Hematopoietic multipotent progenitor cell treated with erythropoietin and hydrocortisone succinate and interleukin-3 and kit ligand, for 15 days (in vitro differentiated cells): ENCODE measurements at places on chromosomes 2 and 18.

GRCh38 chr2:189372688-189373257 lies 68.5 kb upstream of the WDR75 start:
- DNase-seq: no peak

GRCh38 chr18:56458770-56459712 lies 179.4 kb downstream of the TXNL1 start:
- no peak for DNase-seq

DNA sequence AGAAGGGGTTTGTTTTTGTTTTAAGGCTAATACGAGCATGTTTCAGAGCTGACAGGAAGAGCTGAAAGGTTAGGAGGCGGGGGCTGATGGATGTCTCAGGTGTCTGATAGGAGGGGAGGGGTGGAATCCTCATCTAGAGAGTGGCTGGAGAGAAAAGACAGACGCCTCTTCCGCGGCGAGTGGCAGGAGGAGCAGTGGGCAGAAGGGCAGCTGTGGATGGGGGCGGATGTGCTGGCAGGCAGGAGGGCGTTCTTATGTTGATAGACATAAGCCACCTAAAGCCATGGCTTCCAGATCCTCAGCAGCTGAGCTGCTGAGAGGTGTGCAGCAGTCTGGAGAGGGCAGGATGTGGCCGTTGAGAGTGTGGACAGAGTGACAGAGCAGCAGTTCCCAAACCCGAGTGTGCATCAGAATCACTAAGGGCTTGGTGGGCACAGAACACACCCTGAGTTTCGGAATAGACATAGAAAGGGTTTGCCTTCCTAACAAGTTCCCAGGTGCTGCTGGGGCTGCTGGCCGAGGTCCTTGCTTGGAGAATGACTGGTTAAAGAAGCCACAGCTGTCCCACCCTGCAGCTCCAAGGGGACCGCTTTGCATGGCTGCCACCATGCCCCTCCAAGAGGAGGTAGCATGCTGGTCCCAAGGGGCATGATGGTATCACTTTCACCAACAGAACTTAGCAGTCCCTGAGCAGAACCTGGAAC lies 3.0 kb upstream of the ITM2C start:
- no peak for DNase-seq

DNA sequence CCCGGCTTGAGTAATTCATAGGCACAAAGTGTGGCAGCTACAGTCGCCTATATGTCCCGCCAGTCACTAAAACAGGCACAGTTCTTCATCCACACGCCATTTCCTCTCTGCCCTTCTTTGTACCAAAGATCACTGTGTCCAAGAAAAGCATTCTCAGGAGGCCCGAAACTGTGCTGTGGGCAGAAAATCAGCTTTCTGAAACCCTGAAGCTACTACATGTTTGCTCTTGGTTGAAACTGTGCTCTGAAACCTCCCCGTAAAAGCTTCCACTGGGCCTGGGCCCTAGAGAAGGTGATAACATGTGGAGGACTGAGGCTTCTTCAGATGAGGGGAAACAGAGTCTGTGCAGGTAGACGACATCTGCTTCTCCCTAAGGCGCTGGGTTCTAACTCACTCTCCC lies 75.6 kb upstream of the ID2 start:
- no peak for DNase-seq
